ENCODE measurements at places on chromosomes 12 and 14. TPM values are rescaled to one million over a fixed set of nuclear protein-coding genes. Genes with fewer than 3 reads are reported as not detected.

DNA sequence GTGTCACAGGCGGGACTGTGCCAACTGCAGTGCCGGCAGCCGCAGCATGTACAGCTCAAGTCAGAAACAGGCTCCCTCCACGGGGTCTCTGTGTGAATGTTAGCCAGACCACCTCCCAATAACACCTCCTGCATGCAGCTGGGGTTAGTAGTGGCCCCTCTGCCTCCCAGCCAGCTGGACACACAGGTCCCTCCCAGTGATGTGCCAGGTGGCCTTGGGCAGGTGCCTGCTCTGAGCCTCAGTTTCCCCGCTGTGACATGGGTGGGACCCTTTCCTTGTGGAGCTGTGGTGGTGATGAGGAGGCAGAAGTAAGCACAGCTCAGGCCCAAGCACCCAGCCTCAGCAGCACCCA, 139.9 kb downstream of the ADGRD1 start:
- DNase-seq = no peak

The RPL36AL gene
- 94.3 TPM for total RNA-seq

GRCh38 chr12:108442067-108442466, 73.0 kb upstream of the FICD start:
- DNase-seq = no peak

GRCh38 chr14:68214431-68214830, 394.9 kb downstream of the RAD51B start:
- DNase-seq = no peak

The FOXM1 gene
- 4.0 TPM for total RNA-seq

The ASIC1 gene
- not detected for total RNA-seq

GRCh38 chr14:67285876-67286452, 44.7 kb downstream of the PALS1 start:
- no peak for DNase-seq

- peak; percentile 21 for DNase-seq
These were observed 19.3 kb downstream of the ZC2HC1C start for GRCh38 chr14:75088566-75089373.

The SP1 gene
- 107 TPM for total RNA-seq

DNA sequence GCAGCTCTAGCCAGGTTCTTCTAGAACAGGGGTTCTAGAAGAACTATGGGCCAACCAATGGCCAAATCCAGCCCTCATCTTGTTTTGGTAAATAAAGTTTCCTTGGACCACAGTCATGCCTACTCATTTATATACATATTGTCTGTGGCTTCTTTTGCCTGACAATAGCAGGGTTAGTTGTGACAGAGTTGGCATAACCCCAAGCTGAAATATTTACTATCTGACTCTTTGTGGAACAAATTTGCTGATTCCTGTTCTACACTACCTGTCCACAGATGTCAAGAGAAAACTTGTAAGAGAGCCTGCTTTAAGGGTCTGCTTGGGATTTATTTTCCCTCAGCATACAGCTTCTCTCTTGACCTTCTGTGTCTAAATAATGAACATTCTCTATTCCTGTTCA, 289.0 kb downstream of the KSR2 start:
- DNase-seq = no peak

GRCh38 chr14:96224480-96225096, 19.9 kb downstream of the BDKRB2 start:
- DNase-seq = no peak

DNA sequence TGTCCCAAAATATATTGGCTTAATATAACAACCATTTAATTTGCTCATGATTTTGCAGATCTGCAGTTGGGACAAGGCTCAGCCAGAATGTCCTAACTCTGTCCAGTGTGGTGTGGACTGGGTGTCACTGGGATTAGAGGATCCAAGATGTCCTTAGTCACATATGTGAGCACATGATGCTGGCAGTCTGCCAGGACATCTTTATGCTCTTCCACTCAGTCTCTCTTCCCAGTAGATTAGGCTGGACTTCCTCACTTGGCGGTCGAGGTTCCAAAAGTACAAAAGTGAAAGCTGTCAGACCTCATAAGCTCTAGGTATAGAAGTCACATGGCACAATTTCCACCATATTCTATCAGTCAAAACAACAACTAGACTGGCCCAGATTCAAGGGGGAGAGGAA, 167.9 kb upstream of the NTF3 start:
- no peak for DNase-seq

- DNase-seq = no peak
These were observed 105.0 kb upstream of the SLC38A2 start for GRCh38 chr12:46477541-46477940.

DNA sequence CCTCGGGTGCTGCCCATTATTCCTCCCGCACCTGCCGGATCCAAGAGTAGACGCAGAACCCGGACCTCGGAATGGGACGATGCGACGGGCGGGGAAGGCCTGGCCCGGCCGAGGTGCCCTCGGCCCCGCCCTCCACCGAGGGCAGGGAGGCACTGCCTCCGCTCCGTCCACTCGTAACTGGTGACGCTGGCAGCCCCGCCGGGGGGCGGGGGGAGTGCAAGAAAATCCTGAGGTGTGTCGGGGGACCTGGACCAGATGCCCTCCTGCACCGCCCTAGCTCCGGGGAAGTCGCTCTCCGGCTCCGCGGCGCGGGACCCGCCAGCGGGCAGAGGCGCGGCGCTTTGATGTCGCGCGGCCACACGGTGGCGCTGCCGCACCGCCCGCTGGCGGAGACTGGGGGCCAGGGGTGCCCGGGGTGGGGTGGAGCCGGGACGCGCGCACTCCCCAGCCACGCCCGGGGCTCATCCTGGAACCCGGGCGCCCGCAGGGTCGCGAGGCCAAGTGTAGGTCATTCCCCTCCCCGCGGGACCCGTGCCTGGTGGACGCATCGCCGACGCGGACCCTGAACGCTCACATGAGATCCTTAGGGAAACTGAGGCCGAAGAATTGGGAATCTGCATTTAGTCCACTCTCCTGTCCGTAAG, 202.8 kb downstream of the TTC8 start:
- peak; percentile 52 for DNase-seq

GRCh38 chr12:31773867-31774266, 45.0 kb upstream of the AMN1 start:
- DNase-seq = no peak

Data from hematopoietic multipotent progenitor cell (in vitro differentiated cells).